Stimulated activated CD8-positive, alpha-beta memory T cell treated with anti-CD3 and anti-CD28 coated beads, Interleukin-7, amount 100 ng/mL, for 1 hour (primary cell): ENCODE measurements at places on chromosomes 7 and 10.

GRCh38 chr7:55026867-55027490, 8.2 kb downstream of the EGFR start:
- DNase-seq: no peak

- no peak for DNase-seq
Observed at GRCh38 chr7:93958216-93958615, 36.7 kb downstream of the GNG11 start.

DNA sequence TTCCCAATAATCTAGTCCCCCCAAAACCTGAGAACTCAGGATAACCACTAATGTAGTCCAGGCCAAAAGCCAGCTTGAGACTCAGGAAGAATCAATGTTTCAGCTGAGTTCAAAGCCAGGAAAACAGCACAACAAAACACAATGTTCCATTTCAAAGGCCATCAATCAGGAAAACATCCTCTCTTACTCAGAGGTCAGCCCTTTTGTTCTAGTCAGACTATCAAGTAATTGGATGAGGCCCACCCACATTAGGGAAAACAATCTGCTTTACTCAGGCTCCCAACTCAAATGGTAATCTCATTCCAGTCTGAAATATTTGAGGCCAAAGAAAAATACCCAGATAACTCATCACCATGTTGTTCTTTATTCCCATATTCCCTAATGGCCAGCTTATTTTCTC, 152.2 kb downstream of the SDHAF3 start:
- no peak for DNase-seq

- DNase-seq: no peak
Observed at GRCh38 chr7:146119002-146119401, 2.4 kb downstream of the CNTNAP2 start.

DNA sequence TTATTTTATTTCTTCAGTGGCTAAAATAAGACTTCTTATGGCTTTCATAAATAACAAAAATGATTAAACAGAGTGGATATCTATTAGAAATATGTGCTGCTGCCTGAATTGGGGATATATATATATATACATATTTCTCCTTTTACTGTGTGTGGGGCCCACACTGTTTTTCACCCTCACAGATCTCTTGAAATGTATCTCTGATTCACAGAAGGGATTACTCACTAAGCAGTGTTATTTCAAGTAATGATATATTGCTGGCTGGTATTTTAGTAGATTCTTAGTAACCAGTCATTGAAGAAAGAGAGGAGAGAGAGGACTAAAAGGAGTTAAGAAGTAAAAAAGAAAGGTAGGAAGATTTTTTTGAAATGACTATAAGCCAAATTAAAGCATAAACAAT, 308.6 kb upstream of the NRP1 start:
- DNase-seq: no peak

GRCh38 chr10:22308390-22308789, 7.8 kb upstream of the COMMD3 start:
- no peak for DNase-seq

DNA sequence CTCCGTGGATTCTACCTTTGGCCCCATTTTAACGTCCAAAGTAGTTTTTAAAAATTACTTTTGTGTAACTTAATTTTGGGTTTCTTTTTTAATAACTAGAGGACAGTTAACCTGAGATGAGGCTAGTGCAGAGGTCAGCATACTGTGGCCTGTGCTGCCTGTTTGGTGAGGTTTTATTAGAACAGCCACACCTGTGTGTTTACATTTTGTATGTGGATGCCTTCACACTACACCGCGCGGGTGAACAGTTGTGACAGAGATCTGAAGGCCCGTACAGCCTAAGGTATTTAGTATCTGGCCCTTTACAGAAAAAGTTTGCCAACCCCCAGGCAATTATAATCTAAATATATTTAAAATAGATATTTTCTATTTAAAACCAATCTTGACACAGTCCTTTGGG, 46.9 kb downstream of the STK17A start:
- DNase-seq: no peak
